ENCODE measurements at places on chromosomes 12 and 14.
A peak's percentile ranks its signal among the peaks of the same experiment; 100 is the strongest.

DNA sequence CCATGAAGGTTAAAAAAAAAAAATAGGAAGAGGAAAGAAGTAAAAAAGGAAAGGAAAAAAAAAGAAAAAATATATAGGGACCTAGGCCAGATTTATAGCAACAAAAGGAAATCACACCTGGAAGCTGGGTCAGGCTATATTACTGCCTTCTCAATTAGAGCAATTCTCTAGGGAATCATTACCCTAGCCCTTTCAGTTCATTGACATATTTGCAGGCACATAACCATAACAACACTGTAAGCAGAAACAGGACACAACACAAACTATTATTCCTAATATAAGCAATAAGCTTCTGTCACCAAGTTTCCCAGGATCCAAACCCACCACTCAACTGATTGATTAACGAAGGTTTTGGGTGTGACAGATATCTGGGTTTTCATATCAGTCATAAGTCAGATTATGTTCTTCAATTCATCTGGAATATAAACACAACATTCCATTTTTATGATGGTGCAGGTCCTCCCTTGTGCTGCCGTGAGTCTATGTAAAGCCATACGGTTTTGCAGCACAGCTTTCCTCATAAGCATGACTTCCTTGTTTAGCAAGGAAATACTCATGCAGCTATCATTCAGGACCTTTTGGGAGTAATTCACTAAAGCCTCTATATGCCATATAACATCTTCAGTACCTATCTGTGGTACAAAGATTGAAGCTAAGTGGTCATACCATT, 4.2 kb downstream of the PCNX4 start:
- no peak for DNase-seq

- no peak for DNase-seq
Measured at GRCh38 chr14:100293497-100294212, 12.6 kb downstream of the SLC25A29 start.

DNA sequence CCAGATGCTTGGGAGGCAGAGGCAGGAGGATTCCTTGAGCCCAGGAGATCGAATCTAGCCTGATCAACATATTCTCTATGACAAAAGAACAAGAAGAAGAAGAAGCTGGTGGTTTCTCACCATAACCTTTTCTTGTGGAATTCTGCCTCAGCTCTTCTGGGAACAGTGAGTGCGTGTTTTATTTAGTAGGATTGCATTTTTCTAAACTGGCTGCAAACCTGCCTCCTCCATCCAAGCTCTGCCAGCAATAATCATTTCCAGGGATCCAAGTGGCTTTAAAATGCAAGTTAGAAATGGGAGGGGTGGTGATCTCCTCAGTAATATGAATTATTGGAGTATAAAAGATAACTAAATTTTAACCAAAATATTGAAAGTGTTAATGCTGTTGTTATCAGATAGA, 46.1 kb upstream of the MMP17 start:
- no peak for DNase-seq

- DNase-seq = no peak
Measured at GRCh38 chr12:118374909-118375308, 1.4 kb upstream of the SUDS3 start.

DNA sequence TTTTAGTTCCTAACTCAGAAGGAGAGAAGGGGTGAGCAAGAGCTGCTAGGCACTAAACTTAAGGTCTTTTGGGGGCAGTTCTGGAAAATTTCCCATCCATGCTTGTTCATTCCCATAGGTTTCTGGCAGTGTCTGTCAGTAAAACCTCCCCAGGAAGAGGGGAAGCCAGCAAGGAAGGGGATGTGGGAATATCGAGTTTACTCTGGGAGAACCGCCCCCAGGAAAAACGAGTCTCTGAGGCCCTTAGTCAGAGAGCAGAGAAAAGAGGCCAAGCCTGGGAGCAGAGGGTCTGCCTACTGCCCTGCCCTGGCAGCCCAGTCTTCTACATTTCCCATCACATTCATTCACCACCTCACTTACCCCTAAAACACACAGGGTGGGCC, 55.9 kb downstream of the TMCC3 start:
- no peak for DNase-seq

DNA sequence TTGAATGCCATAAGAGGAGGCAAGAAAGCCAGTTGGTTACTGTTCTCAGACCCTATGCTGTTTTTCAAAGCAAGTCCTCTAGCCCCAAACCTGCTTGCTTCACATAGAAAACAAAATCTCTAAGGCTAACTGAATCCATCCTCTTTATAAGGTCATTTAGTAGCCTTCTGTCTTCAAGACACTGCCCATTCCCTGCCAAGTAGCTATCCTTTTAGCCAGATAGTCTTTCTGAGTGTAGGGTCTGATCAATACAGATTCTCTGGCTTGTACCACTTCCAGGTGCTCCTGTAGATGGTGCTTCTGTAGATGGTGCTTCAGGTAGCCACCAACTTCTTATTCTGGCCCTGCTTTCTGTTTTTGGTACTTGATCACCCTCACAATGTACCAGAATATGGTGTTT, 15.9 kb upstream of the CCER1 start:
- DNase-seq = no peak

- DNase-seq = peak; percentile 41
Measured at GRCh38 chr12:47742253-47742825, 16.3 kb downstream of the RAPGEF3 start.

GRCh38 chr14:51962711-51963110, 26.6 kb upstream of the RTRAF start:
- no peak for DNase-seq

DNA sequence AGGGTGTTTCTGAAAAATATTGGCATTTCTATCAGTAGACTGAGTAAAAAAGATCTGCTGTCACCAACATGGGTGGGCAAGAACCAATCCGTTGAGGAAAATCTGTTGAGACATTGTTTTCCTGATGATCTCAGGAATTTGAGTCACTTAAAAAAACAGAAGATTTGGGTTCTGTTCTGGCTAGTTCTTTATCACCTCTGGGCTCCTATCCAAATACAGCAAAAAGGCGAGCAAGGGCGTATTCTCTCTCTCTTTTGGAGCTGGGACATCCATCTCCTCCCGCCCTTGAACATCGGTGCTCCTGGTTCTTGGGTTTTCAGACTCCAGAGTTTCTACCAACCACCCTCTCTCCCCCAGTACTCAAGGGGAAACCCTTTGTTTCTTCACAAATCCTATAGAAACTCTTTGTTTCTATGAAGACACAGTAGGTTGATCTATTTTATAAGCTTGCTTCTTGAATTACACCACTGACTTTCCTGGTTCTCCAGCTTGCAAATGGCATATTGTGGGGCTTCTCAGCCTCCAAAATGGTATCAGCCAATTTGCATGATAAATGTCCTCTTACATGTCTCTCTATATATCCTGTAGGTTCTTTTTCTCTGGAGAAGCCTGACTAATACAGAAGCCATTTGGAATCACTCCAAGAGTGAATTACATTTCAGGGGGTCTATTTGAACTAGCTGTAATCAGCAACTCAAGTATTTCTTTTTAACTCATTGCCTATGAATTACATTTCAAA, 263.9 kb upstream of the TMTC1 start:
- DNase-seq = no peak

DNA sequence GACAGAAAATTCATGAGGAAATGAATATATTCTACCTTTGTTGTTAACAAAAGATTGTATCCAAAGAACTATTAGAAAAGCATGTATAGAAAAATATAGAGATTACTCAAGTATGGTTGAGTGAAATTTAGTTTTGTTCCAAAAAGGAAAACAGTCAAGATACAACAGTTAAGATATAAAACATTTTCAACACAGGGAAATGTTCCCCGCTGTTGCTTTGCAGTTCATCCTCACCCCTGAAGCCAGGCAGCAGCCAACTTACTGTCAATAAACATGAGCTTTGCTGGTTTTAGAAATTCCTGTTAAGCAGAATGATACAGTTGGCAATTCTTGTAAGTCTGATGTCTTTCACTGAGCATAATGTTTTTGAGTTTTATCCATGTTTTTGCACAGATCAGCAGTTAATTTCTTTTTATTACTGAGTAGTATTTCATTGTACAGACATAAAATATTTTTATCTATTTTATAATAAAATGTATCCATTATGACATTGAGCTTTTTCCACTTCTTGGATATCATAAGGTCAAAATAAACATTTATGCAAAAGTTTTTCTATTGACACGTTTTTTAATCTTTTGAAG, 1.2 kb upstream of the CLEC2B start:
- no peak for DNase-seq

- DNase-seq = no peak
Measured at GRCh38 chr14:71332476-71332875, 425.2 kb downstream of the PCNX1 start.

DNA sequence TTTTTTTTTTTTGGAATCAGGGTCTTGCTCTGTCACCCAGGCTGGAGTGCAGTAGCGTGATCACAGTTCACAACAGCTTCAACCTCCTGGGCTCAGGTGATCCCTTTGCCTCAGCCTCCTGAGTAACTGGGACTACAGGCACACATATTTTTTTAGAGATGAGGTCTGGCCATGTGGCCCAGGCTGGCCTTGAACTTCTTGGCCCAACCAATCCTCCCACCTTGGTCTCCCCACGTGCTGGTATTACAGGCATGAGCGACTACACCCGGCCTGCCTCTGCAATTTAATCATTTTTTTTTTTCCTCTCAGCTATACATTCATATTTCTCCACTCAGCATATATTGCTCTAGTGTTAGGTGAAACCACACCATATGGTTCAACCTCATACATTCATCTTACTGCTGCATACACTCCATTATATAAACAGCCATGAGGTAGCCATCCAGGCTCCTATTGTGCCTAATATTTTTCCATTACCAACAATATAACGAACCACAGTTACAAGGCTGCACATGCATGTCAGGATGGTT, 7.1 kb downstream of the STX2 start:
- no peak for DNase-seq

DNA sequence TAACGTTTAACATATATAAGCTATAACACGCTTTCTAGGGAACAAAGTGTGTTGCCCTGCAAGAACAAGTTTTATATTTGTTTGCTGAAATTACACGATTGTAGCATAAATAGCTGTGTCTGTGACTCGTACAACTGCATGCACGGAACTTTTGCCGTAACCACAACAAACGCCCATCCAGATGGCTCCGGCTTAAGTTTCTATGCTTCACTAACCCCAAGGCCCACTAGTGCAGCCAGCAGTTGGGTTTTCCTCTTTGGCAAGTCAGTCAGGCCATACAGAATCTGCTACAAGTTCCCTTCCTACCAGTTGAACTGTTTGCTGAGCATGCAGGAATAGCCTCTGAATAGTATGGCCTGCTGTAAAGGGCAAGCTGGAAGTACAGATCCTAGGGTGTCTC, 12.1 kb downstream of the CSRP2 start:
- DNase-seq = no peak

GRCh38 chr12:19794116-19794515, 354.8 kb downstream of the AEBP2 start:
- DNase-seq = no peak
